SW480 (cell line): ENCODE measurements at places on chromosomes 7 and 10.
A peak's percentile ranks its signal among the peaks of the same experiment; 100 is the strongest.

DNA sequence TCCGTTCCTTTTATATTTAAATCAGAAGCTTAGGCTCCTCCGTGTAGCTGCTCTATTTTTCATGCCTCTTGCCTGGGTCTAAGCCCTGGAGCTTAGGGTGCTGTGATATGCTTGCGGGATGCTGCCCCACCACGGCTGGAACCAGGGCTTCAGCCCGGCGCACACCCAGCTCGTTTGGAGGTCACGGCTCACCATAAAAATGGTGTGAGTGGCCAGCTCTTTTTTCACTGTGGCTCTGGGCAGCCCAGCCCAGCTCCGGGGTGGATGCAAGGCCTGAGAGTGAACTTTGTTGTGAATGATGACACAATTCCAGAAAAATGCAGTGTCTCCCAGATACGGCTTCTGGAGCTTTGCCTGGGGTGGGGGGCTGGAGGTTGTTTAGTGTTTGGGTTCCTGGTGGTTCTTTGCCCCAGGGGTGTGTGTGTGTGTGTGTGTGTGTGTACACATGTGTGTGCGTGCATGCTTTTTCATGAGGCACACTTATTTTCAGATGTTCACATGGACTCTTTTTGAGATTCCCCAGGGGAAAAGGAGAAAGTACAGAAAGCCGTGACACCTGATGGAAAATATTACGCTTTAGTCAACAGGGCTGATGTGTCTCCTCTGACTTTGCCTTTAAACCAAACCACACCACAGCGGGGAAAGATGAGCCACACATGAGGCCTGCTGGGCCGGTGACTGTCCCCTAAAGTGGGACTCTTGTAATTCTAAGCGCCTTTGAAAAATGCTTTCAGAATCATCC is 46.2 kb downstream of the GRK5 start:
- peak; percentile 87 for DNase-seq

DNA sequence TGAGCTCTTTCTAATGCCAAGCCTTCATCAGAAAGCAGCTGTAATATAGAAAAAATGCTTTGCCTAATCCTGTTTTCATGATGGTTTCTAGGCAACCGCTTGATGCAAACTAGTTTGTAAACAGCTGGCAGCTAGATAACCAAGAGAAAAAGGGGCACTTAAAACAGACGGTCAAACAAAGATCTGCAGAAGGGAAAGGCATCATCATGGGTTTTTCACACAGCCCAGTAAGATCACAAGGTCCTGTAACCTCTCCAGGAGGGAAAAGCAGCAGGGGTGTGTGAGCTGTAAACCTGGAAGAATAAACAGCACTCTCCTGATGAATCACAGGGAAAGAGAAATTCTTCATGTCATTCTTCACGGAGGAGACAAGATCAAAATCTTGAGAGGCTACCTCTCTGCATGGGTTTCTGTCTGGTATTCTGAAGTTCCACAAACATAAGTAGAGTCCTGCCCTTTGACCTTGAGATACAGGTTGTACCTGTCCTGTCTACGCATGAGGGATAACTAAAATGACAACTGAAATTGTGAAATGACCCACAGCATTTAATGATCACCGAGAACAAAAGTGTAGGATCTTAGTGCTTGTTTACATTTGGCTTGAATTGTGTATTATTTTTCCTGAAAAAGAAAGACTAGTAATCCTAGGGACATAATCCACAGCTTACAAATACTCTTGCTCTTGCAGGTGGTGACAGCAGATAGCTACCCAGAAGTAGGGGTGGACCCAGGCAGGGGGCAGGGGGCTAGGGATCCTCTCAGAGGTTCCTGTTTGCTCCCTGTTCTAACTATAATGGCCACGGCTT is 48.0 kb downstream of the CREB3L2 start:
- DNase-seq, result no peak

- no peak for DNase-seq
These were observed 4.9 kb upstream of the VWA2 start for GRCh38 chr10:114234132-114234531.

- no peak for DNase-seq
These were observed 155.8 kb upstream of the CHST15 start for GRCh38 chr10:124249196-124249595.

GRCh38 chr10:119595134-119595675 is 1.6 kb downstream of the TIAL1 start:
- DNase-seq, result no peak
